ENCODE measurements at places on chromosomes 2 and 18. TPM values are rescaled to one million over a fixed set of nuclear protein-coding genes. Genes with fewer than 3 reads are reported as not detected.

- peak; percentile 93 for DNase-seq
- no peaks in the 10 kb centered on the region for H3K36me3 ChIP-seq
- no peaks in the 10 kb centered on the region for H3K27me3 ChIP-seq
- H3K27ac ChIP-seq = no peak overlapping the region
Observed at GRCh38 chr2:15914596-15915385, 25.6 kb upstream of the MYCN start.

GRCh38 chr2:84972207-84972783 is 1.3 kb downstream of the KCMF1 start:
- no peak for DNase-seq
- peak overlapping the region; percentile 57 for H3K4me3 ChIP-seq
- H3K4me1 ChIP-seq = peaks cover 9% of the 10 kb centered on the region
- H3K27me3 ChIP-seq = no peaks in the 10 kb centered on the region
- H3K36me3 ChIP-seq = no peaks in the 10 kb centered on the region

DNA sequence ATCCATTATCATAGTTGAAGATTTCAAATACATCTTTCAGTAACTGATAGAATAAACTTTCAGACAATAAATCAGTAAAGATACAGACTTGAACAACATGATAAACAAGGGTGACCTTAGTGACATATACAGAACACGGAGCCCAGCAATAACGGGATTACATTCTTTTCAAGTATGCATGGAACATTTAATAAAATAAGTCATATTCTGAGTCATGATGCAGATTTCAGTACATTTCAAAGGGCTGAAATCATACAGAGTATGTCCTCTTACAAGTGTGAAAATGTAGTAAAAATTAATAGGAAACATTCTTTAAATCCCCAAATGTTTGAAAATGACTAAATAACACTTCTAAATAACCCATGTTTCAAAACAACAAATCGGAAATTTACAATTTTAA is 17.2 kb upstream of the KLHL29 start:
- H3K27me3 ChIP-seq = no peaks in the 10 kb centered on the region
- H3K36me3 ChIP-seq = no peaks in the 10 kb centered on the region
- DNase-seq = no peak
- no peak overlapping the region for H3K27ac ChIP-seq
- H3K4me3 ChIP-seq = no peak overlapping the region

- no peak overlapping the region for H3K4me3 ChIP-seq
- no peak for DNase-seq
- no peak overlapping the region for H3K27ac ChIP-seq
- no peaks in the 10 kb centered on the region for H3K27me3 ChIP-seq
- H3K36me3 ChIP-seq = no peaks in the 10 kb centered on the region
Observed at GRCh38 chr2:113064898-113065297, 2.9 kb upstream of the IL1F10 start.

- no peaks in the 10 kb centered on the region for H3K36me3 ChIP-seq
- DNase-seq = no peak
- no peak overlapping the region for H3K4me3 ChIP-seq
Observed at GRCh38 chr18:74060579-74060978, 87.1 kb downstream of the FBXO15 start.

- DNase-seq = no peak
- peaks cover 6% of the 10 kb centered on the region for H3K4me1 ChIP-seq
Observed at GRCh38 chr2:48479915-48480314, 50.0 kb upstream of the STON1 start.

- DNase-seq = no peak
- H3K27ac ChIP-seq = no peak overlapping the region
- H3K36me3 ChIP-seq = no peaks in the 10 kb centered on the region
- no peaks in the 10 kb centered on the region for H3K27me3 ChIP-seq
- no peak overlapping the region for H3K4me3 ChIP-seq
- no peaks in the 10 kb centered on the region for H3K4me1 ChIP-seq
Observed at GRCh38 chr2:137178951-137179377, 413.6 kb downstream of the THSD7B start.

- DNase-seq = no peak
- H3K36me3 ChIP-seq = no peaks in the 10 kb centered on the region
- H3K4me1 ChIP-seq = no peaks in the 10 kb centered on the region
- no peak overlapping the region for H3K4me3 ChIP-seq
- H3K27ac ChIP-seq = no peak overlapping the region
Observed at GRCh38 chr18:63273222-63273927, 46.2 kb downstream of the BCL2 start.

DNA sequence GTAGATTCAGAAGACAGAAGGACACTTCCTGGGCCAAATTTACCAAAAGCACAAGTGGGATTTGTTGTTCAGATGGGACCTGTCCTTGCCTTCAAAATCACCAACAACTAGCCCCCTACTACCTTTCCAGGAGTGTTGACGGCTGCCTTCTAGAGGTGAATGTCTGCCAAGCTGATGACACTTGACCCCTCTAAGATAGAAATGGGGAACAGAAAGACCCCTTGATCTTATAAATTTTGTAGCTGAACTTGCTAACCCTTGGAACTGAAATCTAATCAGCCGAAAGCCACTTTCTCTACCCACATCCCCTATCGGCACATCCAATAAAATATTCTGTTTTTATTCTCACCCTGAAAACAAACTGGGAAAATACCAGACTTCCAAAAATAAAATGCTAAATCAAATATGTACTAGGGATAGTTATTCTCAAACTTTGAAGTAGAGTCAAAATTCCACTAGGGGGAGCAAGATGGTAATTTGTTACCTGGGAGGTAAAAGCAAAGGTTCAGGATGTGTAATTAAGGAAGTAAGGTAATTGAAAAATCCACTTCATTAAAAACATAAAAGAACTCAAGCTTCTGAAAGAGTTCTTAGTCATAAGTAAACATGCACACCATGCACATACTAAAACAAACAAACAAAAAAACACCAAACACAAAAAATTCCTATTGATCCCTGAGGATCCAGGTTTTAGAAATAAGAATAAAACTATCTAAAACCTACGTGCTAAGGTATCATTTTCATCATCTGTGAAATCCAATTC is 119.2 kb downstream of the ANKRD44 start:
- no peaks in the 10 kb centered on the region for H3K36me3 ChIP-seq
- H3K4me3 ChIP-seq = no peak overlapping the region
- no peaks in the 10 kb centered on the region for H3K27me3 ChIP-seq
- peak; percentile 70 for DNase-seq

DNA sequence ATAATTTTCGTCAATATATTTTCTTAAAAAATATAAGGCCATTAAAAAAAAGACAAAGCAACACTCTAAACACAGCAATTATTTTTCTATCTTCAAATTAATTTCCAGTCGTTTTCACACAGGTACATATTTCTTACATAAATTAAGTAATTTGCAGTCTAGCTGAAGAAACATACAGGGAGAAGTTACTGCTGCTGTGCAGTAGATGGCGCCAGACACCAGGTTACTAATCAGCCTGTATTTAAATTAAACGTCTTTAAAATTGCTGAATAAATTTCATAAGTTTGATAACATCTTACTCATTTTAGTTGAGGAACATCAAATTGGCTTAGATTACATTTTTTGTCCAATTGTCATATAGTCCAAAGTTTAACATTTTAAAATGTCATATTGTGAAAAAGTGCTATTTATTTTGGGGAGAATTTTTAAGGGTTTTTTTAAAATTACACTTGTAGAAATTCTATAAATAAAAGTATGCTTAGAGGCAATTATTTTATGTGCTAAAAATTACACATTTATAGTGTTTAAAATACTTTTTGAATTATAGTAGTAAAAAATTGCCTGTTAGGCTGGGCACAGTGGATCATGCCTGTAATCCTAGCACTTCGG is 88.4 kb downstream of the PMAIP1 start:
- peak; percentile 54 for DNase-seq
- no peaks in the 10 kb centered on the region for H3K36me3 ChIP-seq
- H3K27me3 ChIP-seq = no peaks in the 10 kb centered on the region
- H3K4me1 ChIP-seq = no peaks in the 10 kb centered on the region
- H3K4me3 ChIP-seq = no peak overlapping the region

DNA sequence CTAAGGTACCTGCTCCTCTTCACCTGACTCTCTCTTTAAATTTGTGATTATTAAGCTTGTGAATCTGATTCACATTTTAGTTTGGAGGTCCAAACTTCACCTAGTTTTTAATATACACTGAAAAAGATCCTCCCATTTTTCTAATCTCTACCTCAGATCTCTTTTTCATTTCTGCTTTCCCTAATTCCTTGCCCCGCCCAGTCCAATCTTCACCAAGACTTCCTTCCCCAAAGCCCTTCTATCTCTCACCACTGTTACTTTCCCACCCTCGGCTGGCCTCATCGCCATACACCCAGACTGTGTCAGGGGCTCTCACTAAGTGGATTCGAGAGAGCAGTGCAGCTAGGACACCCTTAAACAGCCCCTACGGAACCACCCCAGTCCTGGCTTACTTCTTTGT is 40.0 kb downstream of the LBH start:
- no peak for DNase-seq
- H3K4me3 ChIP-seq = no peak overlapping the region
- H3K27me3 ChIP-seq = no peaks in the 10 kb centered on the region

DNA sequence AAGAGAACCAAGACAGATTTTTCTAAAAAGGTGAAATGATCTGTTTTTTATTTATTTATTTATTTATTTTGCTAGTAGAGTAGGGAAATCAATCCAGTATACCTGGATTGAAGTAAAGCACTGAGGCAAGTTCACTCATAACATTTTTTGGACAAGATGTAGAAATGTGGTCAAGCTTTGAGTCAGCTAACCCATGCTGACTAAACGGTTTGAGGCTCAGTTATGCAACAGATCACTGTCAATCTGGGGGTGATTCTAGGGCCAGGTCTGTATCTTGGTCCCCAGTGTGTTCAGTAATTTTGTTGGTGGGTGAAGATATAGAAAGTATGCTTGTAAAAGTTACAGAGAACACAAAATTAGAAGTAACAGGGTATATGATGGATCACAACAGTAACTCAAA is 60.2 kb downstream of the RMDN2 start:
- no peaks in the 10 kb centered on the region for H3K4me1 ChIP-seq
- no peak overlapping the region for H3K4me3 ChIP-seq
- H3K27ac ChIP-seq = no peak overlapping the region
- DNase-seq = no peak
- no peaks in the 10 kb centered on the region for H3K27me3 ChIP-seq

DNA sequence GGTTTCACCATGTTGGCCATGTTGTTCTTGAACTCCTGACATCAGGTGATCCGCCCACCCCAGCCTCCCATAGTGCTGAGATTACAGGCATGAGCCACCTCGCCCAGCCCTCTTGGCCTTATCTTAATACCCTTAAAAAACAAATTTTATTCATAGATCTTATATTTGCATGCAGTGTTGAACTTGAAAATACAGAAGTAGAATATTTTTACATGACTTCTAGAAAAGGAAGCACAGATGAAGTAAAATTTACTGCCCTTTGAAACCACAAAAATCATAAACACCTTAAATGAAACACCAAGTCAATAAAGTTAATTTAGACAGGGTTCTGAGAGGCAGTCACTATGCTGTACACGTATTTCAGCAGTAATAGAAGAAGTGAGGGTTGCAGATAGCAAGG is 145.7 kb downstream of the CERS6 start:
- no peak overlapping the region for H3K27ac ChIP-seq
- DNase-seq = no peak
- H3K36me3 ChIP-seq = no peaks in the 10 kb centered on the region
- no peak overlapping the region for H3K4me3 ChIP-seq
- no peaks in the 10 kb centered on the region for H3K27me3 ChIP-seq

GRCh38 chr18:13559754-13560153 is 166.6 kb downstream of the FAM210A start:
- H3K27ac ChIP-seq = no peak overlapping the region
- no peak overlapping the region for H3K4me3 ChIP-seq

DNA sequence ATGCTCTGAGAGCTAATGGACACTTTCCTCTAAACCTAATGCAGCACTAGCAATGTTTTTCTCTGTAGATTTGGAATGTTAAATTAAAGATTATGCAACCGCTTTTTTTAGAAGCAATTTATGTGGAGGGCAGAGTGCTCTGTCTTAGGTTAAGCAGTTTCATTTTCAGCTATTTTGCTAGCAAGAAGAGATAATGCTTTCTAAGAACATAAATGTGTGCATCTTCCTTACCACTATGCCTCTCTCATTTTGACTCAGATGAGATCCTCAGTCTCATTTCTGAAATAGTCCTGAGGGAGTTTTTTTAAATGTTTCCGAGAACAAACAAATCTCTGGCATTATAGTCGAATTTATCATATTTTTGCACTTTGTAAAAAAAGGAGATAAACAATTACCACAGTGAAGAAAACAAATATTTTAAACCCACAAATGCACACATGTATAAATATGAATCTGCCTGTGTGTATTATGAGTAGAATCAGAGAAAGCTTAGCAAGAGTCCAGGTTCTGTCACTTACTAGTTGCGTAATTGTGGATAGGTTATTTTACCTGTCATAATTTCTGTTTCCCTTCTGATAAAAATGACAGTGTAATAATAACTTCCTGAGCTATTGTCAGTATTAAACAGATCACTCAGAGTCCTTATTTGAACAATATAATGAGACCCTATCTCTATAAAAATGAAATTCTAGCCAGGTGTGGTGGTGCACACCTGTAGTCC is 207.7 kb upstream of the CRIM1 start:
- no peak overlapping the region for H3K4me3 ChIP-seq
- H3K36me3 ChIP-seq = no peaks in the 10 kb centered on the region
- no peaks in the 10 kb centered on the region for H3K27me3 ChIP-seq
- H3K27ac ChIP-seq = no peak overlapping the region

- H3K27ac ChIP-seq = peak overlapping the region; percentile 8
- H3K27me3 ChIP-seq = no peaks in the 10 kb centered on the region
- DNase-seq = no peak
- H3K4me3 ChIP-seq = no peak overlapping the region
- H3K4me1 ChIP-seq = no peaks in the 10 kb centered on the region
Observed at GRCh38 chr2:195535911-195536522, 121.0 kb upstream of the SLC39A10 start.

GRCh38 chr18:25077038-25077943 is 274.7 kb downstream of the ZNF521 start:
- H3K4me3 ChIP-seq = no peak overlapping the region
- peaks cover 2% of the 10 kb centered on the region for H3K36me3 ChIP-seq
- peaks cover 15% of the 10 kb centered on the region for H3K4me1 ChIP-seq
- H3K27ac ChIP-seq = peak overlapping the region; percentile 42
- H3K27me3 ChIP-seq = no peaks in the 10 kb centered on the region
- DNase-seq = no peak

DNA sequence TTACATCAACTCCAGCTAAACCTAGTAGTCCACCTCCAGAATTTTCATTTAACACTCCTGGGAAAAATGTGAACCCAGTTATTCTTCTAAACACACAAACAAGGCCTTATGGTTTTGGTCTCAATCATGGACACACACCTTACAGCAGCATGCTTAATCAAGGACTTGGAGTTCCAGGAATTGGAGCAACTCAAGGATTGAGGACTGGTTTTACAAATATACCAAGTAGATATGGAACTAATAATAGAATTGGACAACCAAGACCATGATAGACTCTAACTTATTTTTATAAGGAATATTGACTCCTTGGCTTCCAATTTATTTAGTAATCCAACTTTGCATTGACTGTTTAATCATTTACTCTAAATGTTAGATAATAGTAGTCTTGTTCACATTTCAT is 44.2 kb downstream of the NLRC4 start:
- H3K27ac ChIP-seq = no peak overlapping the region
- H3K27me3 ChIP-seq = no peaks in the 10 kb centered on the region
- H3K4me3 ChIP-seq = no peak overlapping the region
- peaks cover 18% of the 10 kb centered on the region for H3K36me3 ChIP-seq
- no peak for DNase-seq

Gene UGT1A7
- not detected for polyA plus RNA-seq

Gene SLC19A3
- 6.1 TPM for polyA plus RNA-seq

Gene TUBA3E
- not detected for polyA plus RNA-seq

Gene TRAPPC12
- 105 TPM for polyA plus RNA-seq

Gene CCDC148
- 3.3 TPM for polyA plus RNA-seq

Gene ACTG2
- polyA plus RNA-seq = 5.5 TPM

Gene ANKRD30BL
- polyA plus RNA-seq = 5.0 TPM

Gene CPLX4
- 0.27 TPM for polyA plus RNA-seq

Gene AQP12A
- not detected for polyA plus RNA-seq

Gene KDM3A
- 48.5 TPM for polyA plus RNA-seq

Gene CRYBA2
- polyA plus RNA-seq = 0.76 TPM

Data from spinal cord (tissue), 10 donors.